Hindlimb muscle (tissue), 1 donor: ENCODE measurements at places on chromosomes 2 and 18.

- DNase-seq, result no peak
Observed at GRCh38 chr18:32440518-32440917, 30.2 kb downstream of the GAREM1 start.

DNA sequence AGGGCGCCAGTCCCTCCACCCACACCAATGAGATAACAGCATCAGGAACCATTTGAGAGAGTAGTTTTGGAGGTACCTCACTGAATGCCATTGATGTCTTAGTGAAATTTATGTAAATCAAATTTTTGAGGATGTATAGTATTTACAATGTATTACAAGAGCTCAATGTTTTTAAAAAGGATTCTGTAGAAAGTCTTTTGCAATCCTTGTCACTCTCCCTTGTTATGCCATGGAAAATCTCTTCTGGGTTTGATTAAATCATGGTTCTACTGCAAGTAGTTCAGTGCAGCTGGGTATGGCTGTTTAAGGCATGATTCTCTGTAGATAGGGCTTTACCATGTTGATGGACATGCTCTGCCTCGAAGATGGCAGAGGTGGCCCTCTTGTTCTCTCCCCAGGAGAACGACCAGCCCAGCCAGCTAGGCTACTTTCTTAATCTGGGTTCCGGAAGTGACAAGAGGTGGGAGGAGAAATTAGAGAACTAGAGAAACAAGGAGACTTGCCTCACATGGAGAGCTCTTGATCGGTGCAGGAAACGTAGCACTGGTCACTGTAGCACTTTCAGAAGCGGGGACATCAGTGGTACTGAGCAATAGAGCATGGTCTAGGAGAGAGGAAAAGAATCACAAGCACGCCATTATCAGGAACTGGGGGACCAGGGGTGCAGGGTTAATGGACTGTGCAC is 202.7 kb downstream of the CLIP4 start:
- DNase-seq, result no peak

- peak; percentile 82 for DNase-seq
Observed at GRCh38 chr18:3538456-3538855, 88.5 kb downstream of the TGIF1 start.

DNA sequence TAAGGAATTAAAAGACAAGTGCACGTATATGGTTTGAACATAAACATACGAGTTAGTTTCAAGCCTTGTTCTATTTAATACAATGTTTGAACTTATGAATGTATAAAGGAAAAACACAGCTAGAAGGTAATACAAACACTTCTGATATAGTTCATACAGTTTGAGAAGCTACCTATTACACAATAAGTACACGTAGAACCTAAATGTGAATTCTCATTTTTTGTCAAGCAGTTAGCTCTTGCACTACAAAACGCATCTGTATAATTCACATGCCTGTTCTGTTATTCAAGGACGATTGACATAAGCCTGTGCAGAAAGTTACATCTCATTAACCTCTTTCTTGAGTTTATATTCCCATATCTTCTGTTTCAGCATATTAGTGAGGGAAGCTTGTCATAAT is 2.7 kb downstream of the LRP1B start:
- no peak for DNase-seq

GRCh38 chr2:73939419-73939818 is 12.7 kb downstream of the DGUOK start:
- no peak for DNase-seq

DNA sequence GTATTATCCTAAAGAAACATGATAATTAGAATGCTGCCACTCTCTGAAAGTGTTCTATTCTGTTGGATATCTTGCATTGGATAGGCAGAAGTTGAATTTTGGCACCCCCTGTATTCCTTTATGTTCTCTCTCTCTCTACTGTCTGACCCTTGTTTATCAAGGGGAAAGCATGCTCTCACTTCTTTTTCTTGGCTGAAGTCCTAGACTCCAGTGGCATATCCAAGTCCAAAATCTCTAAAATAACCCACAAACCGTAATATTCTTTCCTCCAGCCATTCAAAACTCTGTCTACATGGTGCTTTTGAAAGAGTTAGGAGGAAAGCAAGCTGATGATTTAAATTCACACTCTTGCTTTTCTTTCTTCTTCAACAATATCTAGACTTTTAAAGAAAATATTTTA is 669.7 kb downstream of the TDRD15 start:
- no peak for DNase-seq

GRCh38 chr2:237413777-237414661 is at the start of gene COL6A3:
Gene COL6A3 (minus strand): TSS chr2:237414164. CDS start chr2:237396817, 17,347 bp downstream.
- DNase-seq, result peak; percentile 91

DNA sequence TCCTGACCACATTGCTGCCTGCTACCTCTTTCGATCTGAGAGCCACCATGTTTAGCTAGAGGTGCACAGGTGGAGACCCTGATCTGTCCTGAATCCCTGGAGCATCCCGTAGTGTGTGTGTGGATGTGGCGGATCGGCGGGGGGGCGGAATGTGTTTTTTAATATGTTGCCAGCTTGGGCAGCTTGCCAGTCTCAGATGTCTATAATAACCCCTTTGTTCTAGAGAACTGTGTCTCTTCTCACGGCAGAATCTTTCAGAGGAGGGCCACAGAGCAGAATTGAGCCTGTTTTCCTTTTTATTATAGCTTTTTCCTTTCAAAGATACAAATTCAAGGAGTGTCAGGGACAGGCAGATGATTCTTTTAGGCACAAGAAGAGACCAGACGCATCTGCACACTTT is 934.1 kb upstream of the KLHL29 start:
- DNase-seq, result no peak
